SW480 (cell line): ENCODE measurements at places on chromosomes 2 and 18.

GRCh38 chr2:80548469-80548868, 243.9 kb upstream of the LRRTM1 start:
- no peak for DNase-seq

- no peak for DNase-seq
These were observed 48.0 kb downstream of the NAT8 start for GRCh38 chr2:73594251-73594650.

DNA sequence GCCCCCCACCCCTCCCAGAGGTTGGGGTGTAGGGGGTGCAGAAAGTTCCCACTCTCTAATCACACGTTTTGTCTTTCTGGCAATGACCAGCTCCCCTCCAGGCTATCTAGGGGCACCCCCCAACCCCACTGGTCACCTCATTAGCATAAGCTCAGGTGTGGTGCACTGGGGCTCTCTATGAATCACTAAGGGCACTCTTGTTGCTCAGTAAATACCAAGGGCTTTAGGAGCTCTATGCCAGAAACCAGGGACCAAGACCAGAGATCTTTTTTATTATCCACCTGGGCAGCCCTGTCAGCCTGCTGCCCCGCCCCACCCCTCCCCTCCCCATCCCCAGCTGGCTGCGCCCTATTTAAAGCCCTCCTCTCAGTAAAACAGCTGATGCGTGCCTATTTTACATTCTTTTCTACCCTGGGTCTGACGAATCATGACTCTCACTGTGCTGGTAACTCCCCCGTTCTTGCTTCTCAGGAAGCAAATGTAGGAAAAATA, 24.3 kb downstream of the NCK2 start:
- DNase-seq: no peak

DNA sequence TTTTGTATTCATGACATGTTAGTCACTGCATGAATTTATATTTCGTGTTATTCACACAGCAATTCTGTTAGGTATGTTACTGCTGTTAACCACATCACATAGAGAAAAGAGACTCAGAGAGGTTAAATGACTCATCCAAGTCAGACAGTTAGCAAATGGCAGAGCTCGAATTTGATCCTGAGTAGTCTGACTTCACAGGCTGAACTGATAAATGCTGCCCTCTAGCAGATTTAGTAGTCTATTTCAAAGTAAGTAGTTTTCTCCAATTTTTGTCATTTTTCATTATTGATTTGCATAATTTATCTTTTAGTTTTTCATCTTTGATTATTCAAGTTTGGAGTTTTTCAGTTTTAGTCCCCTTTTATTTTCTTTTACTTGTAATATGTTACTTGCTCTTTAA, 58.3 kb downstream of the WDR7 start:
- peak; percentile 80 for DNase-seq

- DNase-seq: no peak
These were observed 193.4 kb downstream of the PARD3B start for GRCh38 chr2:204738721-204739120.

GRCh38 chr2:190099890-190100697, 37.6 kb upstream of the MSTN start:
- DNase-seq: no peak

DNA sequence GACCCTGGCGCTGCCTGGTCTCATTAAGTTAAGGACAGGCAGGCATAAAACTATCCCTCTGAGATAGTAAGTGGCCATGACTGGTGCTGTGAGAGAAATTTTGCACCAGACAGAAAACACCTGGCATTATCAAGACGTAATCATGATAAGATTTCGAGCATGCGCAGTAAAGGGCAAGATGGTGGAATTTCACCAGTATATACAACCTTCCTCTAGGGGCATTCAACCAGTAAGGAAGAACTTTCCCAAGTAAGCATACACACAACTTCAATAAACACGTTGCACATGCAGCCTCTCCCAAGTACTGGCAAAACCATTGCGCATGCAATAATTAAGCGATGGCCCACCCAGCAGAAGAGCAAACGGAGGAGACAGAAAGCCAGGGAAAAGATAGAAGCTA, 1376.4 kb upstream of the CRIM1 start:
- DNase-seq: peak; percentile 14
